Fibroblast of gingiva (primary cell): ENCODE measurements at places on chromosomes 6 and 20.

DNA sequence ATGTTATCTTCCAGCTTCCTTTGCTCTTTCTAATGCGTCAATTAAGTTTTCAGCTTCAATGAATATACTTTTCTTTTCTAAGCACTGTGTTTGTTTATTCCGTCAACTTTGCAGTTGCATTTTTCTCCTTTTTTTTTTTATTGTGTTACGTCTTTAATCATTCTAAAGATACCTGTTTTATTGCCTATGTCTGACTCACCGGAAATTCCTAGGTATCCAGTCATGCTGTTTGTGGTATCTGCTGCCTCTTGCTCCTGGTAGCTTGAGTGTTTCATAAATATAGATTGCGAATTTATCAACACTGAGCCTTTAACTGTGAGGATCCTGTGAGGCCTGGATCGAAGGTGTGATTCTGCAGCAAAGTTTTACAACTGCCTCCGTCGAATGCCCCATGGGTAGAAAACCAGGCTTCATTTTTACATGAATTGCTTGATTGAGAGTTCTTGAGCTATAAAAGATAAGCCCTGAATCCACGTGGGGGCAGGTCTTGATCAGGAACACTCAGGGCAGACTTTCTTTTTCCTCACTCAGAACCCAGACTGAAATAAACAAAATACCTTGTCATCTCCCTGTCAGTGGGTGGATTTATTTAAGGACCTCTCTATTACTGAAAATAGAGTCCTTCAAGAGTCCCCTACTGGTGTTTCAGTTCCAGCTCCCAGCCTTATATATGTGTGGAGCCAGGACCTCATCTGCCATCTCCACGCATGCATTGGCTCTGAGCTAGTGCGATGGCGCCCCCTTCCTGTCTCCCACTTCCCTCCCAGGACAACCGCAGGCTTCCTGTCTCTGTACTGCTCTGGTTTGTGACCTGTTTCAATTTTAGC is 60.1 kb upstream of the LRRC1 start:
- no peak for DNase-seq

- peak; percentile 92 for DNase-seq
Observed at GRCh38 chr20:19757487-19758132, 448 bp upstream of the RIN2 start.

DNA sequence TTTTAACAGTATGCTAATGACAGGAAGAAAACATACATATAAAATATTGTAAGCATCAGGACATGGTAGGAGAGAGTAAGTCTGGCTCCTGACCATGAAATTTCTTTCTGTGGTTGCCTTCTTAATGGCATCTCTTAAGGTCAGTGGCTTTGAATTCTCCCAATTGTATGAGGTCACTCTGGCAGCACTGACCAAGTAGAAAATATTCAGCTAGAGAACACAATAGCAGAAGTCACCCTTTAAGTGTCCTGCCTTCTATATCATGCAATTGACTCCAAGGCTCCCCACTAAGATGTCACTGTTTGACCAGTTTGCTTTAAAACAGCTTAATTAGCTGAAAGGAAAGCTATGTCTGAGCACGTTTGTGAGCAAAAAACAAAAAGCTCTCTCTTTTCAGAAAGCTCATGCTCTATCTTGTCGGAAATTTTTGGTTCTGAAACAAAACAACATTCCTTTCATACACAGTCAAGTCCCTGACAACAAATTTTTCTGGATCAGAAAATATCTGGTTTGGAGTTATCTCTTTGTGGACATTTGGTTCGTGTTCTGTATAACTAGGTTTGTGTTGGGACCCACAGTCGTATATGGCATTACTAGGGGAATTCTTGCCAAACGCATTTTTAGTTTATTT is 120.9 kb upstream of the IFNGR1 start:
- peak; percentile 56 for DNase-seq

DNA sequence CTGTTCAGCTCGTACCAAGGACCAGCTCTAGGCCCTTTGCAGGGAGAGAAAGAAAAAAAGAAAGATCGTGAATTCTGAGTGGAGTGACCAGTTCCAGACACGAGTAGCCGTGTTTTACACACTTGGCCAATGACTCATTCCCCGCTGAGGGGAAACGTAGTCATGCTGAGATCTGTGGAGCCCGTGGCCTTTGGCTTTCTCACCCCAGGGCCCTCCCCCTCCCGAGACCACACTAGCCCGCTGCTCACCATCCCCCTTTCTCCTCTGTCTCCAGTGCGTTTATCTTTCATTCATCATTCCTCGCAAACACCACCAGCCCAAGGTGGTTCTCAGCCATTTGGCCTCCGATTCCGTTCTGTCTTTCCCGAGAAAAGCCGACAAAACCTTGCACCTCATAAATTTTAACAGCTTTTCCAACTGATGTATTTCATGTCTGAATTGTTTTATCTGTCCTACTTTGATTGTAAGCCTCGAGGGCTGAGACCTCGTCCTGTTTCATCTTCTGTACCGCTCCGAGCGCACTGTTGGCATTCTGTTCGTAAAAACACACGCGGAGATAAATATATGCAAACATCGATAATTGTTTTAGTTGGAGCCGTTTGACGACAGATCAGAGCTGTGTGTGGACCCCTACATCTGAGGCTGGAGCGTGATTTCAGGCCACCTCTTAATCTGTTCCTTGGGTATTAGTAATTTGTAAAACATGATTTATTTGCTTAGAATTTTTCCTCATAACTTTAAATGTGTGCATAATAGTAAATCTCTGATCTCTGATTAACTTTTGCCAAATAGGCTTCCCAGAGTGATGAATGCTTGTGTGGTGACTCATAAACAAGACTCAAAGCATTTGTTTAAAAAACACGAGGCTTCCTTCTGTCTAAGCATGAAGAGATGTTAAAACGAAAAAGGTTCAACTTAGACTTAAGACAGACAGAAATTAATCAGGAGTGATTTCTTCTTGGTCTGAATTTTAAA is 336.6 kb downstream of the CDH4 start:
- DNase-seq: peak; percentile 41

GRCh38 chr20:8943631-8944030 is 125.3 kb upstream of the PLCB4 start:
- no peak for DNase-seq

DNA sequence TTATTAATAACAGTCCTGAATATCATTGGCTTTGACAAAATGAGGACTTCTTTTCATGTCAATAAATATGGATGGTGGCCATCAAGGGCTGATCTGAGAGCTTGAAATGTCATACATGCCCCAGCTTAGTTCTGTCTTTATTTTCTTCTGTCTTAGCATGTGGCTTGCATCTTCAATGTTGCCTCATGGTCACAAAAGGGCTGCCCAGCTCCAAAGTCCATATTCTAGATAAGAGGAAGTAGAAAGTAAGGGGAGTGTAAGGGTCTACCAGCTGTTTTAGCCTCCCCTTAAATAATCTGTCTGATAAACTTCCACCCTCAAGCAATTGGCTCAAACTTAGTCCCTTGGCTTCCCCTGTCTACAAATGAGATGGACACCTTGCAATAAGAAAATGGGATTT is 14.2 kb downstream of the BTN2A1 start:
- no peak for DNase-seq

DNA sequence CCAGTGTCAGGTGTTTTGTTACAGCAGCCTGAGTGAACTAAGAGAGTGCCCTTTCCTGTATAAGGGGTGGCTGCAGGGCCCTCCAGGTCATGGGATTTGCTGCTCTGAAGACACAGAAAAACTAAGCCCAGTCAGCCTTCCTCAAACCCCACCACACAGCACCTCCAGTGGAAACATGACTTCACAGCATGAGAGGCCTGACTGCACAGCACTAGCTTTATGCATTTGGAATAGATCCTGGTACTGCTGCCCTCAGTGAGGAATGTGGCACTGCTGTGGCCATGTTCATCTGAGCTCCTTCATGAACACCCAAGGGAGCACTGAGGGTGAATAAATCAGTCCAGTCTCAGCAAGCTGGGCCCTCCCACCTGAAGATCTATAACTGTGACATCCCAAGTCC is 296.1 kb upstream of the FOXQ1 start:
- DNase-seq: peak; percentile 36

DNA sequence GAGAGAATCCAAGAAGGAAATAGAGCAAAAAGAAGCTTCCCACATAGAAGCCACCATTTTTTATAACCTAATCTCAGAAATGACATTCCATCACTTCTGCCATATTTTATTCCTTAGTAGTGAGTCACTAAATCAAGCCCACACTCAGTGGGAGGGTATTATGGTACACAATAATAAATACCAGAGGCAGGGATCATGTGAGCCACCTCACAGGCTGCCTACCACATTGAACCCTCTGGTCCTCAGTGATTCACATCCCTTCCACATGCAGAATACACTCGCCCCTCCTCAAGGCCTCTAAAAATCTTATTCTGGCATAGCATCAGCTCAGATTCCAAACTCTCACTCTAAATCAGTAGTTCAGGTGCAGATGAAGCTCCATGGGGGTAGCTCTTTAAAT is 49.4 kb downstream of the TMC2 start:
- peak; percentile 6 for DNase-seq

DNA sequence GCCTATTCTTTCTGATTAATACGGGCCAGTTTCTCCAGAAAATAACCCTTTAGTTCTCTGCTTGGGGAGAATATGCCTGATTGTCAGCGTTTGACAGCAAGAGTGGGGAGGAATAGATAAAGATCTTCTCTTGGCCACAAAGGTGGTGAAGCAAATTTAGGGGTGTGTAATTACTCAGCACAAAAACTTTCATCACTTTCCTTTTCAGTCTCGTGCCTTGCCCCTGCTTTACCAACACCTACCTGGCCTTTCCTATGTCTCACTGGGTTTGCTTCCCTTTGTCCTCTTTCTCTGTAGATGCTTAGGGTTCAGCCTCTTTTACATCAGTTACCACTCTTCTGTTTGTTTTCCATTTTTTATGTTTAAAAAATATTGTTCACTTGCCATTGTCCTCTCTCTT is 99.2 kb downstream of the MCHR2 start:
- no peak for DNase-seq

DNA sequence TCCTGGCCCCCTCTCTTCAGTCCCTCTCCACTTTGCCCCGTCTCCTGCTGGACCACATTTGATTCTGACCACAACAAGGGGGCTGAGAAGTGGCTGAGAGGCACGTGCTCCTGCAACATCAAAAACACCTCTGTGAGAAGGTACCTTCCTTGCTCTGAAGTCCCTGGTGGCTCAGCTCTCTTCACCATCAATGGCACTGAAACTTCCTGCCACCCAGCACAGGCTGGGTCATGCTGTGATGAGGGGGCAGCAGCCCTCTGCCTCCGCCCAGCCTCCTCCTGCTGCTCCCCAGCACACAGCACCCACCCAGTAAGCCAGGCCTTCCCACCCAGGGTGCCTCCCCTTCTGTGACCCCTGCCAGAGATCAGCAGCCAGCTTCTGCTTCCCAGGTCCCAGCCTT is 10.3 kb downstream of the ZMYND8 start:
- no peak for DNase-seq

DNA sequence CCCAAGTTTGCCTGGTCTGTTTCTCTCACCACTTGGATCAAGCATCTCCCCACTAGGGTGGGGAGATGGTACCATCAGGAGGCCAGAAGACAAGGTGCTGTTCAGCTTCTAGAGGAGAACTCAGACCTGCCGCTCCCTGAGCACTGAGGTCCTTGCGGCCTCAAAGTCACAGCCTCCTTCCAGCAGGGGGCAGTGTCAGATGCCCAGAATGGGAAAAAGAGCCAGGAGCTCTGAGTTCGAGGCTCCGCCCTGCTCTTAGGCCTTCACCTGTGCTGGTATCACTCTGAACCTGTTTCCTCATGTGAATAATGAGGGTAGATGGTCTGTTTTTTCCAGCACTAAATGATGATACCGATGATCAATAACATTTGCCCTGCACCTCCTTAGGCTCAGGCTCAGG is 68.7 kb downstream of the TOX2 start:
- no peak for DNase-seq

DNA sequence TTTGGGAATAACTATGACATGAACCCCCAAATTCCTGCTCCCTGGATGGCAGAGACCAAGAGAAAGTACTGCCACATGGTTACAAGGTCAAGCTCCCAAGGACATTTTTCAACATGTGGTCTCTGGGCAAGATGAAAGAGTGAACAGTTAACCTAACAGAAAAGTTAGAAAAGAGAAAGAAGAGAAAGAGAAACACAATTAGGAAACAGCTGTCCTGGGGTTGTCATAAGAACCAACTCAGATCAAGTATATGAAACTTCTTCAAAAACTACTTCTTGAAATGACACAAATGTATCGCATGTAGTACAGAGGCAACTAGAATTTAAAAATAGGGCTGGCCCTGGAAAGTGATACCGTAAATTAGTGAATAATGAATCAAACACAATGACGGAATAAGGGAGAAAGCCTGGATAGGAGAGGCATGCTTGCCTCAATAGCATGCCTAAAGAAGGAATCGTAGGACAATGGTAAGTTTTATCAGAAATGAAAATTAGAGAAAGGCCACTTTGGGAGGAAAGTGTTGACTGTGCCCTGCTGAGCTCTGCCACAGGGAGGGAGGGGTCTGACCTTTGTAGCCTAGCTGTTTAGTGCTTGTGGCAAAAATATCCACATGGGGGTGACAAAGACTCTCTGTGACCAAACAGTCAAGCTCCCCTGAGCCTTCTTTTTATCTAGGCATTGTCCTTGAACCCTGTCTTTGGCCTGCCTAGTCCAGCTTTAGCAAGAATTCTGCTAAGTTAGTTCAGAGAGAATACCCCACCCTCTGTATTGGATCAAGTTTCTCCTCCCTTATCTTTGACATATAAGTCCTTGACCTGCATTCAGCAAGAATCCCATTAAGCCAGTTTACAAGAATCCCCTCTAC is 4.3 kb upstream of the DCBLD1 start:
- no peak for DNase-seq

DNA sequence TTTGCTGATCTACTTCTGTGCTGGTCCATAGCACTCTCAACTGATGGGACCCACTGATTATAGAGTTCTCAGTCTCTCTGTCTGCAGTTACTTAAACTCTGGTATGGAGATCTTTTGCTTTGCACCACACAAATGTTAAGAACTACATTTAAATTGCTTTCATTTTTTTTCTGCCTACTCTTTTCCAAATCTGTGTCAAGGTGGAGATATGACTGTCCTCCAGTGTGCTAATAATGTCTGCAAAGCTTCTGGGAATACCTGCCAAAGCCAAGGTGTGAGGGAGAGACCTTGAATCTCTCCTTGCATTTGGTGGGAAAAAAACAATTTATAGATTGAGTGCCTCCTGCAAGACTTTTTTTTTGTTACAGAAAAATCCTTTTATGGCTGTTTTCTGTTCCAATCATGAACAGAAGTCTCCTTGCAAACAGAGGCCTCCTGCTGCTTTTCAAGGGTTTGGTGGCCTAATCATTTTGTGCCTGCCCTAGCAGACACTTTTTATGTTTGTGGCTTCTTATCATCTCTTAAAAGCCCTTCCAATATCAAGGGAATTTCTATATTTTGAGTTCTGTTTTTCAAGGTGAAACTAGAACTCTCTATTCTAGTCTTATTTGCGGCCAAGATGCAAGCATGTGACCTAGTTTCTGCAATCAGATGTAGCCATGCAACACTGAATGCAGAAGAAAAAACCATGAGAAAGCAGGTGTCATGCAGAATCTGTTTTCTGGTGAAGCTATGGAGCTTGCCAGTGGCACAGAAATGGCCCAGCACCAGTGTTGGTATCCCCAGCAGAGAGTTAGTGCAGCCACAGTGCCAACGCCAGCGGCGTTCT is 23.2 kb upstream of the AKIRIN2 start:
- no peak for DNase-seq

- no peak for DNase-seq
Observed at GRCh38 chr20:49482173-49482572, 295 bp downstream of the KCNB1 start.

- DNase-seq: peak; percentile 97
Observed at GRCh38 chr6:25006565-25007001, 70.8 kb upstream of the RIPOR2 start.
